ENCODE measurements at places on chromosomes 5 and 9.

GRCh38 chr9:118177241-118177640 is 473.0 kb downstream of the TLR4 start:
- H3K36me3 ChIP-seq: no peaks in the 10 kb centered on the region
- H3K4me1 ChIP-seq: no peaks in the 10 kb centered on the region
- DNase-seq: no peak
- no peak overlapping the region for H3K27ac ChIP-seq

GRCh38 chr9:27880156-27880555 is 306.9 kb upstream of the C9orf72 start:
- no peaks in the 10 kb centered on the region for H3K4me1 ChIP-seq
- no peak for DNase-seq
- H3K27me3 ChIP-seq: no peaks in the 10 kb centered on the region
- no peaks in the 10 kb centered on the region for H3K36me3 ChIP-seq

- H3K36me3 ChIP-seq: no peaks in the 10 kb centered on the region
- H3K4me3 ChIP-seq: no peak overlapping the region
- no peak overlapping the region for H3K27ac ChIP-seq
- DNase-seq: no peak
- no peaks in the 10 kb centered on the region for H3K4me1 ChIP-seq
- H3K27me3 ChIP-seq: no peaks in the 10 kb centered on the region
These were observed 335.0 kb downstream of the NPR3 start for GRCh38 chr5:33046091-33046490.

DNA sequence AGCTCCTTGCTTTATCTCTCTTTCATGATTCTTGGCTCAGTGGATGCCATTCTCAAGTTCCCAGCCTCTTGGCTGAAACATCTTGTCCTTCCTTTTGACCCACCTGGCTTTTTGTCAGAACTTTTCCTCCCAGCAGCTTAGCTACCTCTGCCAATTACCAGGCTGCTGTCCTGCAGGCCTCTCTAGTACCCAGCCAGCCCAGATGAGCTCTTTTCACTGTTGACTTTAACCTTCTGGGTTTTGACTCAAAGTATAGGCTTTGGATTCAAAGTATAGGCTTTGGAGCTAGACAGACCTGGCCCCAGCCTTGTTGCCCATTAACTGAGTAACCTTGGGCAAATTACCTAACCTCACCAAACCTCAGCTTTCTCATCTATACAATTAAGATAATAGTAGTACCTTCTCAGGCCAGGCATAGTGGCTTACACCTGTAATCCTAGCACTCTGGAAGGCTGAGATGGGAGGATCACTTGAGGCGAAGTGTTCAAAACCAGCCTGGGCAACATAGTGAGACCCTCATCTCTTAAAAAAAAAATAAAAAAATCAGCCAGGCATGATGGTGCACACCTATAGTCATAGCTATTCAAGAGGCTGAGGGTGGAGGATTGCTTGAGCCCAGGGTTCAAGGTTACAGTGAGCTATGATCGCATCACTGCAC is 6.6 kb upstream of the TMEFF1 start:
- H3K4me1 ChIP-seq: no peaks in the 10 kb centered on the region
- no peak overlapping the region for H3K27ac ChIP-seq
- no peak overlapping the region for H3K4me3 ChIP-seq
- DNase-seq: no peak
- H3K36me3 ChIP-seq: no peaks in the 10 kb centered on the region
- H3K27me3 ChIP-seq: no peaks in the 10 kb centered on the region
